ENCODE measurements at places on chromosomes 12 and 14. TPM values are rescaled to one million over a fixed set of nuclear protein-coding genes. Genes with fewer than 3 reads are reported as not detected.

GRCh38 chr12:18502422-18502968, 235.3 kb downstream of the PLCZ1 start:
- DNase-seq, result no peak

DNA sequence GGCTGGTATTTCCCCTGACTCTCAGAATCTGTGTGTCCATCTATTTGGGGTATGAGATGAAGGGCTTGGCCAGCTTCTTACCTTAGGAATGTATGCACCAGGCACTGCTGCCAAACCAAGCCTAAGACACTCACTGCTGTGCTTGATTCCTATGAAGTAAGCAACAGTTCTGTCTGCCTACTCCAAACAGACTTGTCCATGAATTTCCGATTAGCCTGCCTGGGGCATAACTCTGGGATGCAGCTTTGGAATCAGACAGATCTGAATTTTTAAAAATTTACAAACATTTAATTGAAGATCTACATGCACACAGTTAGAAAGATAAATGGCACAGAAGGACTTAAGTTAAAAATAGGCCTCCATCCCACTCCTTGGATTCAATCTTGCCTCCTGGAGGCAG, 59.5 kb upstream of the JDP2 start:
- no peak for DNase-seq

- DNase-seq, result no peak
These were observed 77.3 kb upstream of the CNTN1 start for GRCh38 chr12:40614923-40615322.

The INSM2 gene
- total RNA-seq, result not detected

The OAS3 gene
- total RNA-seq, result 37.1 TPM

DNA sequence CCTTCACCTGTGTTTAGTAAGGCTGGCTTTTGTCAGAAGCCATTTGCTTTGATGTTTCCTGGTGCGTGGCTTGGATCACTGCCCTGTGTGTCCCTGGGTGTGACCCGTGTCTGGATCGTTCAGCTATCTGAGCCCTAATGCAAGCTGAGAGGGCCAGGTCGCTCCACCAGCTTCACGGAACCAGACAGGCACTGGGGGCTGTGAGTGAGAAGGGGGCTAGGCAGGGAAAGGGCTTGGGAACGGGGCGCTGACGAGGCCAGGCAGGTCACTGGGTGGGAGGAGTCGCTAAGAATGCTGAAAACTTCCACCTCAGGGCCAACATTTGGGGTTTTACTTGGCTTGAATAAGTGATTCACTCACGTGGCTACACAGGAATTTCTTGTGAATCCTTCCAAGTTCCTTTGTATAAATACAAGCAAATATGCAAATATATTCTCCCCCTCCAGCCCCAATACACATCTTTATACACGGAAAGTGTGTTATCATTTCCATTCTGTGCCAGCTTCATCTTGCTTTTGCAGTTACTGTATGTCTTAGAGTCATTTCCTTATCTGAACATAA, 24.2 kb upstream of the MMP17 start:
- no peak for DNase-seq

GRCh38 chr12:54215989-54216796, 27.4 kb upstream of the SMUG1 start:
- DNase-seq, result peak; percentile 73

DNA sequence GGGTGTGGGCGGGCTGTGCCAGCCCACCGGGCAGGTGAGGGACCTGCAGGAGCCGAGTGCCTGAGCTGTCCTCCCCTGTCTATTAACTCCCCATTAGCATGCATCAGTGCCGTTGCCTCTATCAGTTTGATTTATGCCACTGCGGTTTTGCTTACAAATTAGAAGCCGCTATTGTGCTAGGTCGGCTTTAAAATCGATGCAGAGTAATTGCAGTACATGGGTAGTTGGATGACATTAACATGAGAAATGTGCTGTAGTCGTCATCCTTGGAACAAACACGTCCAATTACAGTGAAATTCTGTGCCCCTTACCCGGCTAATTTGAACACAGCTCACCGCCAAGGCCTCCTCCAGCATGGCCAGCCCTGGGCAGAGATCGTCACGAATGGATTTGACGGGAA, 145.8 kb downstream of the TSPAN9 start:
- DNase-seq, result no peak

The AQP6 gene
- total RNA-seq, result not detected

DNA sequence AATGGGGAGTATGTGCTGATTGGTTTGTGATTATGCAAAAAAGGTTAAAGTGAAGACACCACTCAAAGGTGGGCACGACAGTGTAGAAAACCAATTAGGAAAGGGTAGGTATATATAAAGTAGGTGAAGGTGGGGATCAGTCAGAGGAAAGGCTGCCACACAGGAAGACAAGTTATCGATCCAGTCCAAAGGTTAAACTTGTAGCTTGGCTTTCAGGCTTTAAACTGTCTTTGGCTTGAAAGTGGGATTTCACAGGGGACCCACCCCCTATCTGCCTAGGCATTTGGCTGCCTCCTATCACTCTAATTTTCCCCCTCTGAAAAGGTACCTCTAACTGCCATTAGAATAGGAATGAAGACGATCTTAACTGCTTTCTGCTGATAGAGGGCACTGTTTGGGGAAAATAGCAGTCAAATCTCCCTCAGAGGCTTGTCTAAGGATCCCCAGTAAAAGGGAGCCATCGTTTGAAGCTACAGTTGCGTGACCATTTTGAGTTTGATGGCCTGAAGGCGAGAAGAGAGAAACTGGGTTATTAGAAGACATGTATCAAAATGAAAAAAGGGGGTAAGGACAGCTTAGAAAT, 250.2 kb downstream of the GPHN start:
- DNase-seq, result no peak

- DNase-seq, result no peak
These were observed 177.0 kb downstream of the C12orf75 start for GRCh38 chr12:105507311-105508038.

- DNase-seq, result no peak
These were observed 120.0 kb upstream of the PDZRN4 start for GRCh38 chr12:41067941-41068645.

- DNase-seq, result no peak
These were observed 86.5 kb downstream of the LRIG3 start for GRCh38 chr12:58833853-58834252.

The MORN3 gene
- 2.7 TPM for total RNA-seq

The SNAPC1 gene
- total RNA-seq, result 9.1 TPM

DNA sequence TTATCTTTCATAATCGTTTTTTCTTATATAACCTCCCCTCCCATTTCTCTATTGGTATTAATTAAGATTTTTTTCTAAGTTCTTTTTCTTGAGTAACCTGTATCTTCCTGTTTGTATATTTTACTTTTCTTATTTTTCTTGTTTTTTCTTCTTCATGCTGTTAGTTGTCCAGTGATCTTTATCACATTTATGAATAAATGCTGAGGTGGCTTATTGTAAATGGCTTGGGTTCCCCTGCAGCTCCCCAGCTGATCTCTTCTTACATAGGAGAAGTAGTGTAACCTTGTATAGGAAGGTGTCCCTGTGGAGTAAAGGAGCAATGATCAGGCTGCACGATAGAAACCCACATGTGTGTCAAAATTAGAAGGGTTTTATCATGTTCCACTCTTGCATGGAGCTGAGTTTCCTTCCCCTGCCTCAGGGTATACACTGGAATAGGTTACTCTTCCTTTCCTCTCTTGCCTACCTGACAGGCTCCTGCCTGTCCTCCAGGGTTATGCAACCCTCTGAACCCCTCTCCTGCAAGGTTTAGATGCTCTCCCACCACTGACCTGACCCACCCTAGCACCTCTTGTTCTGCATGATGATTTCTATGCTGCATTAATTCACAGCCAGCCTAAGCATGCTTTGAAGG, 334.8 kb upstream of the RGS6 start:
- DNase-seq, result no peak

GRCh38 chr14:38199739-38200138, 8.0 kb upstream of the SSTR1 start:
- peak; percentile 13 for DNase-seq

DNA sequence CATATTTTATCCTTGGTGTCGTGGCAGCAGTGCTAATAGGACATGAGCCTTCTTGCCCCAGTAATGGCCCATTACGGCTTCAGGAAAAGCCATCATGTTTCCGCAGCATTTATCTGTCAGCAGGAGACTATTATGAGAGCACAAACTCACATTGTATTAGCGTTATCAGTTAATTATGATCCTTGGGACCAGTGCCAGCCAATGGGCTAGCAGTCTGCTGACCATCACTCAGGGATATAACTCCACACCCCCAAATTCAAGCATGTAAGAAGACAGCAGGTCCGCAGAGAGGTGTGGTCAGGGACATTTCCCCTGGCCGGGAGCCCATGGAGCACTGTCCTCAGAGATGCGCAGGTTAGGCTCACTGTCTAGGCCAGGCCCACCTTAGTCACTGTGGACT, 4.9 kb upstream of the ESRRB start:
- no peak for DNase-seq

The SDR9C7 gene
- not detected for total RNA-seq

The ADAMTS20 gene
- not detected for total RNA-seq

The GALNT4 gene
- total RNA-seq, result 6.0 TPM

GRCh38 chr12:130031571-130032189, 127.9 kb upstream of the TMEM132D start:
- DNase-seq, result peak; percentile 76

DNA sequence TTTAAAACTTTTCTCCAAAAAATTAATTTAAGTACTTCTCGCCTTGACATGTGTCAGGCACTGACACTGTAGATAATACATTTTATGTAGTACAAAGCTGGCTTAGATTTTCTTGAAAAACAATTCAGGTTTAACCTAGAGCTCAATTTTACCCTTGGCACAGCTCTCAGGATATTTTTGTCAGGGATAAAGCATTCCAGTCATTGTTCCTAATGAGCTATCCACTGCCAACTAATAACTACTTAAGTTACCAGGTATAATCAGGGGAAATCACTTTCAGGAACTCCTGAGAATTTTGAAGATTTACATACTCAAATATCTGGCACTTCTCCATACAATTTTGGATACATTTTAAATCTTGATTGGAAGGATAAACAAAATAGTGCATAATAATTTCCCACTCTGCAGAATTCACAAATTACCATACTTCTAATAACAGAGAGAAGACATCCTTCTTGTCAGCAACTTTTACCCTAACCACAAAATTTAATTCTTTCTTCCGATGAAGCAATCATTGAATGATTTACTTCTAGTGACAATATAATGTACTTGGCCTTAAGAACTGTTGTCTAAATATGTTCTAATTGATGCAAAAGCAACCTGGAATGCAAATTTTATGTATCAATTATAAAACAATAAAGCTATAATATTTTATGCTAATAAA, 4.8 kb downstream of the RASSF9 start:
- no peak for DNase-seq

- peak; percentile 22 for DNase-seq
These were observed 3.2 kb downstream of the LAG3 start for GRCh38 chr12:6775185-6776174.

The EGLN3 gene
- total RNA-seq, result 1.9 TPM

DNA sequence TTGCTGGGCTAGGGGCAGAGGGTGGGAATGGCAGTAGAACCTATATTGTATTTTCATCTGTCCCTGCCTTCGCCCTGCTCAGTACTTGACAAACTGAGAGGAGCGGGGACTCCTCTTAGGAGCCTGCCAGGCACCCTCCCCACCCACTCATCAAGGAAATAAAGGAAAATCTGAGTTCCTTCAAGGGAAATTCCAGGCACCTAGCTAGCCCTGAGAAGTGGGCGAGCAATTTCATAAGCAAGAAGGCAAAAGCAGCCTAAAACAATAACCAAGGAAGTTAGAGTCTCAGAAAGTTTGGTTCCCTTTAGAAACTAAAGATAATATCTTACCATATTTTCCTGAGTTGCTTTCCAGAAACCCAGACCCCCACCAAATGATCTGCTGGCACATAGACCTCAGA, 10.6 kb upstream of the PLEKHD1 start:
- no peak for DNase-seq

The SERPINA9 gene
- not detected for total RNA-seq

DNA sequence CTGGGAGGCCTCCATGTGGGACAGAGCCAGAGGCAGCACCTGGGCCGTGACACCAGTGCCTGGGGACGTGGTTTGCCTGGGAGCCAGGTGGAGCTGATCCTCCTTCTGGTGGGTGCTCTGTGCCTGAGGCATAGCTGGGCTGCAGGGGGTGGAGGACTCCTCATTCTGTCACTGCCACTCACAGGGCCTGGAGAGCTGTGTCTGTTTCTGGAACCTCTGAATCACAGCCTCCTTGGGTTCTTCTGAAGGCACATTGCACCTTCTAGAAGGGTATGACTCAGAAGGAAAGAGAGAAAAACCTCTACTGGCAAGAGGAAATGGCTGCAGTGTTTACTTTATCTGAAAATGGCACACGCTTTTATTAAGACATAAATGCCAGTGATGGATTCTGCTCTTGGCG, 659.8 kb downstream of the VRK1 start:
- DNase-seq, result peak; percentile 88

The CSRP2 gene
- total RNA-seq, result 0.33 TPM

DNA sequence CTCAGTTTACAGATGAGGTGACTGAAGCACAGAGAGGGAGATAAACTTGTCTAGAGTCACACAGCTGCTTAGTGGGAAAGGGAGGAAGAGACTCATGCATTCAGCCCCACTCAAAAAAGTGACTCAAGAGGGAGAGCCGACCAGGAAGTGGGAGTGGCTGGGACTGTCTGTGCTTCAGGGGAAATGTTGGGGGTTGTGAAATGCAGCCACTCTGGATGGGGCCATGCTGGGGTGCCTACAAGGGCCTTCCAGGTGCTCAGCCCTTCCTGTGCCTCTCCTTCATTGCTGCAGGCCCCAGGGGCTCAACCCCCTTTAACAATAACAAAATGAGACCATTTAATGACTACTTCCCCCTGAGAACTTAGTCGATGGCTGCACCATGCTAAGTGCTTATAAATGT, 41.8 kb downstream of the CACNA1C start:
- DNase-seq, result no peak

DNA sequence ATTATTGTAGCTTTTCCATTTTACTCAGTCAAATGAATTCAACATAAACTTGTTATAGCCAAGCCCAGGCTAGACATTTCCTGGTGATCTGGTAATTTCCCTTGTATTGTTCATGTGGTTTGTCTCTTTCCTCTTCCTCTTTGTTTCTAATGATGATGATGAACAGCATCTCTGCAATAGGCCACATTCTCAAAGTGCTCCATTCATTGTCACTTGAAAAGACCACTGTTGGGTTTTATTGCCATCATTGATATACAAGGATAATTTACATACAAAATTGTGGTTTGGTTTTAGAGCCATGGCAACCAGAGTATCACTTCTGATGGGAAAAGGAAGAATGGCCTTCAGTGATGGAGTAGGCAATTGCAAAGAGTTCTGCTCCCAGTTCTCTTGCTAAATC, 379.3 kb downstream of the RGS6 start:
- DNase-seq, result no peak

DNA sequence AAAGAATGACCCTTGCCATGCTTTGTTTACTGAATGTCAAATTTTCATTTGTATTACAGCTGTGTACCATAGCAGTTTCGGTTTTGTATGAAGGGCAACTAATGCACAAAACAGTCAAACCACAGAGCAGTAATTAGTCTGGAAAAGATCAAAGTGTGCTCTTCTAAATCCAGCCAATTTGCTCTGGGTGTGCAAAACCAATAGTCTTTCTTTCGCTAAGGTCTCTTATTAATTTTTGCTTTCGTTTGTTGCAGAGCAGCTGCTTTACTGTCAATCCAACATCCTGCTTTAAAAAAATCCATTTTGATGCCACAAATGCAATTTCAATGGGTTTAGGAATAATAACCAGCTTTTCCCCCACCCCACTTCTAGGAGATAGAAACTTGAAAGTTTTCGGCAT, 114.2 kb downstream of the BRMS1L start:
- DNase-seq, result no peak

The LMNTD1 gene
- not detected for total RNA-seq

- no peak for DNase-seq
These were observed 81.8 kb downstream of the PRIMA1 start for GRCh38 chr14:93706360-93706955.

The CSAD gene
- 21.4 TPM for total RNA-seq
